ENCODE measurements at places on chromosomes 1 and 21. TPM values are rescaled to one million over a fixed set of nuclear protein-coding genes. Genes with fewer than 3 reads are reported as not detected.

Gene TCHH
- under 0.01 TPM for total RNA-seq

Gene BNIPL
- total RNA-seq, result under 0.01 TPM

Gene PDZK1IP1
- total RNA-seq, result 0.43 TPM

Gene NUP210L
- total RNA-seq, result not detected

Gene VAV3
- 0.43 TPM for total RNA-seq

Gene SPRR2A
- total RNA-seq, result not detected

Gene AKR7A3
- 0.43 TPM for total RNA-seq

Gene ATP6V1G3
- total RNA-seq, result 0.43 TPM

Gene C4BPA
- total RNA-seq, result not detected

Gene LIPI
- total RNA-seq, result not detected

Gene LCE6A
- total RNA-seq, result not detected

Gene ADAMTSL4
- 2.9 TPM for total RNA-seq

Gene TMEM82
- total RNA-seq, result not detected

Gene KCNA3
- total RNA-seq, result under 0.01 TPM

Gene PGBD5
- total RNA-seq, result not detected

Gene TFF1
- total RNA-seq, result not detected

Gene CHIT1
- total RNA-seq, result under 0.01 TPM

Gene PLEKHN1
- 1.9 TPM for total RNA-seq

Gene NTRK1
- not detected for total RNA-seq

Gene DCDC2B
- not detected for total RNA-seq

Gene INKA2
- total RNA-seq, result 4.5 TPM

Gene VSIG8
- not detected for total RNA-seq

Gene PRDM2
- total RNA-seq, result 13.9 TPM

Gene TMPRSS3
- not detected for total RNA-seq

Gene C1orf53
- total RNA-seq, result 5.6 TPM

Gene TUT4
- total RNA-seq, result 31.9 TPM

Gene GBP6
- total RNA-seq, result not detected

Gene MOV10
- 56.7 TPM for total RNA-seq

Gene AK2
- 99.7 TPM for total RNA-seq

Gene AMY1C
- total RNA-seq, result not detected

Gene OR6N1
- not detected for total RNA-seq

Gene EFCAB7
- 6.5 TPM for total RNA-seq

Gene LORICRIN
- total RNA-seq, result not detected

Gene SPRR1B
- total RNA-seq, result not detected

Gene S100A1
- total RNA-seq, result not detected

Gene LINGO4
- not detected for total RNA-seq

Gene MATN1
- total RNA-seq, result not detected

Gene ASTN1
- not detected for total RNA-seq

Gene TARDBP
- total RNA-seq, result 92.8 TPM

Gene PODN
- total RNA-seq, result 8.7 TPM

Gene PLA2G2F
- total RNA-seq, result not detected

Gene OR2M3
- not detected for total RNA-seq

Gene EFHD2
- total RNA-seq, result 42.2 TPM

Gene NEK2
- 10.0 TPM for total RNA-seq

Gene CFHR1
- total RNA-seq, result not detected

Gene PRAMEF17
- not detected for total RNA-seq
